ENCODE measurements at places on chromosomes 7 and 10.

DNA sequence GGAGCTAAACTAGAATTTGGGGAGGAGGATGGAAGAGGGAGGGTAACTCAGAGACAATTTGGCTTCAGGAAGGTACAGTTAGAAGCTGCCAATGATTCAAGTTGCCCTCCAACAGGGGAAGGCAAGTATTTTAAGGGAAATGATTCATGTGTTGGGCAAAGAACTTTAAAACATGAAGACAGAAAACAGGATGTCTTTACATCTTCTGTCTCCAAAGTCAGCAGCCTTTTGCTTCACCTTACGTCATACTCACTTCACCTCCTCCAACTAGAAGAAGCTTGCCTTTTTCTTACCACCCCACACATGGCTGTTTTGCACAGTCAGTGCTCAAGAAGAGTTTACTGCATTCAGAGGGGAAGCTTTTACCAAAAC lies 36.1 kb downstream of the PPP1R3C start:
- DNase-seq, result no peak

GRCh38 chr10:80966326-80966986 lies 428.8 kb downstream of the SH2D4B start:
- DNase-seq, result peak; percentile 12

GRCh38 chr10:29102636-29103035 lies 186.2 kb upstream of the LYZL1 start:
- DNase-seq, result no peak

DNA sequence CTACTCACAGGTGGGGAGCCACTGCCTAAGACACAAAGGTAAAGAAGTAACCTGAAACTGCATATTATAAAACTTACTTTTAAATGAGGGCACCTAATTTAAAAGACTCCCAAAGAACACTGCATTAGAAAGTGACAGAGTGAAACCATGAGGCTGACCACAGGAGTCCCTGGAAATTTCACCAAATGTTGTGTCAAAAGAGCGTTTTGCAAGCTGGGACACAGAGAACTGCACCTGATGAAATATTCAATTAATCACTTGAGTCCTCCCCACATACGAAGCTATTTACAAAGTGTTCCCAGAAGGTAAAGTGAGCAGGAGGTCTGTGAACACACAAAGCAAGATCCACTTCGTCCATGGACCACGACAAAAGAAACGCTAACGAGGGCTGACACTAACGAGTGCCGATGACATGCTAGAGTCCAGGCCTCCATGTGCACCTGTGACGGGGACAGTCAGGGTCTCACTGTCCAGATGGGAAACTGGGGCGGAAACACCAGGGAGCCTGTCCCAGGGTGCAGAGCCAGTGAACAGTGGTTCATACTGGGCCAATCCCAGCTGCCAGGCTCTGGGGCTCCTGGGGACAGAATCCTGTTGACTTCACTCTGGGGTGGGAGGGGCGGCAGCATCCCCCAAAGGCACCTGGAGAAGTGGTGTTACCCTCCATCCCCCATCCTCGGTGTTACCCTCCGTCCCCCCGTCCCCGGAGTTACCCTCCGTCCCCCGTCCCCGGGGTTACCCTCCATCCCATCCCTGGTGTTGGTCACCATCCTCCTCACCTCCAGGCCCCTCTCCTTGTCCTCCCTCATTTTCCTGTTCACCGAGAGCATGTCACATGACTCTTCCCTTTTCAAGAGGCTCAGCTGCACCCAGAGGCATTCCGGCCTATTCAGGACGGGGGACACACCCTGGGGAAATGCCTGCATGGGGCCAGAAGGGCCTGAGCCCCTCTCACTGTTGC lies 63.4 kb downstream of the DIP2C start:
- no peak for DNase-seq

DNA sequence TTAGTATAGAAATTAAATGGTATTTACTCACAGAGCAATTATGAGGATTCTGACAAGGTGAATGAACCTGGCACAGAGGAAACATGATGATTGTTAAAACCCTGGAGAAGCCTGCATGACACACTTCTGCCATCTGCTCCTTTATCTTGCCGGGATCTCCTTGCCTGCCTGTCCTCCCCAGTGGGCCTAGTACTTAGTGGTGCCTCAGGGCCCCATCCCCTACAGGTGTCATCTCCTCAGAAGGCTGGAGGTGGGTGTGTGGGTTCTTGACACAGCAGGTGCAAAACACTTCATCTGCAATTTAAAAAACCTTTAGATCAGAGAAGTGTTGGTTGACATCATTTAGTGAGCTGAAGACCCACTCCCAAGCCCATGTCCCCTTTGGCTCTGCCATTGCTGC lies 261.2 kb downstream of the ADRA2A start:
- DNase-seq, result no peak

DNA sequence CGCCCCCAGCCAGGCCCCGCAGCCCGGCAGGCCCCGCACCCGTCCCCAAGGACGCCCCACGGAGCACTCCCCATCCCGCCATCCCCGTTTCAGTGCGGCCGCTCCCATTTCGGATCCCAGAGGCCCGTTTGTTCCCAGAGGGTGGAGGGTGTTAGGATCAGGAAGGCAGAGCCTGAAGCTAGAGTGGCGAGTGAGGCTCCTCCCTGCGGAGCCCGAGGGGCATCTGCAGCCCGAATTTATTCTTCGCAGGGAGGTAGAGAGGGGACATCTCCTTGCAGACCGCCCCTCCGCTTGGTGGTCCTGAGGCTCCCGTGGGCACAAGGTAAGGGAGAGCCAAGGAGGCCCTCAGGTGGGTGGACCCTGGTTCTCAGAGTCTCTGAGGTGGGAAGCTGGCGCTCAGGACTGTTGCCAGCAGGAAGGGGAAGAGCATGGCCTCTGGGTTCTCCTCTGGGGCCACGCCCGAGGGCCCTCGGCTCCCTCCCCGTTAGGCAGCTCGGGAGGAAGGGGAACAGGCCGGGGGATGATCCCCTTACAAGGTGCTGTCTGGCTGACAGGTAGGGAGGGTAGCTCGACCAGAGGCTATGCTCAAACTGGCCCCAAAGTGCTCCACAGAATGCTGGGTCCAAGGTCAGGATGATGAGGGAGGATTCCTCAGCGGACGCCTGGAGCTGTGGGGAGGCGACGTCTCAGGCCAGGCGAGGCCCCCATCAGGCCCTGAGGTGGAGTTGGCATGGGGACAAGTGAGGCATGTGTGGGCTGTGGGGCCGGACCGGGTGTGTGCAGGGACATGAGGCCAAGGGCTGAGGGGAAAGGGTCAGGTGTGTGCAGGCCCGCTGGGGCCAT lies 17.4 kb downstream of the POLL start:
- no peak for DNase-seq

DNA sequence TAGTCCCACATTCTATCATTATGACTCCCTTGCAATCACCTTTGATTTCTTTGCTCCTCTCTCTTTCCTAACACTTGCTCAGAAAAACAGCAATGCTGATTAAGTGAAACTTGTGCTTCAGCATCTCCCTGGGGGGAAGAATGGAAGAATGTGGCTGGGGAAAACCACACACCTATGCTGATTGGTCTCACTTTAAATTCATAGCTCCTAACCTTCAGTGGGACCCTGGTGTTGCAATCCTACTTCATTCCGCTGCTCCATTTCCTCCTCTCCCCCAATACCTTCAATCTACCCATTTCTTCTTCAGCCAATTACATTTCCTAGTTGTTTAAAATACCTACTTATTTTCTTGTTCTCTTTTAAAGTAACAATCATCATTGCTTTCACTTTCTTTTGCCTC lies 1166.7 kb upstream of the C7orf33 start:
- DNase-seq, result no peak

DNA sequence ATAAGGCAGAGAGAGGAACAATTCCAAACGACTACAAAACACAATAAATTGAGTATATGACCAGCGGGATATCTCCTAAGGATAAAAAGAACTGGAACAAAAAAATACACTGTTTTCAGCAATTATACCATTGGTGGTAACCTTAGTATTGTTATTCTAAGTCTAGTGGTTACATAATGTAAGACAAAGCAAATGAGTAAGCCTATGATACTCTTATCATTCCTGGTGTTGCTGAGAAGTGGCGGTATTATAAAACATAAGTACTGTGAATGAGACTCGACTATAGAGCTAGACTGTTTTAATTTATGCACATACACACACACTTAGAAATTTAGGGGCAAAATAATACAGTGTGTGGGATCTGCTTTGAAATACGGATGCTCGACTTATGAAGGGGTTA lies 107.7 kb downstream of the NRBF2 start:
- peak; percentile 74 for DNase-seq

DNA sequence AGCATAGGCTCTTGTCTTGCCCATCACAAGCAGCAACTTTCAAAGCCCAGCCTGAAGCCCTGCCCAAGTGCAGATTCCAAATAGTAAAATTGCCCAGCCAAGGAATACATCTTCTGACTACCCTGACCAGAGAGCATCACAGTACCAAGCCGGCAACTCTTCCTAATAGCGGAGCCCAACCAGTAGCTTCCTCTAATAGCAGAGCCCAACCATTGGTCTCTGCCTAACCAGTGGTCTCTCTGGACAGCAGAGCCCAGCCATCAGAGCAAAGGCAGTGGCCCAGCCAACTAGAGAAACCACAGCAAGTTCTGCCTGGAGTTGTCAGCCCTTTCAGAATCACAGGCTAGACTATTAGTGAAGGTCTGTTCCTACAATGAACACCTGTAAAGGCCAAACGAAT lies 285.6 kb downstream of the HGF start:
- DNase-seq, result peak; percentile 77

- DNase-seq, result no peak
These were observed 964.1 kb downstream of the GRID1 start for GRCh38 chr10:85402541-85402940.

GRCh38 chr7:103859709-103860108 lies 129.7 kb downstream of the RELN start:
- DNase-seq, result no peak

DNA sequence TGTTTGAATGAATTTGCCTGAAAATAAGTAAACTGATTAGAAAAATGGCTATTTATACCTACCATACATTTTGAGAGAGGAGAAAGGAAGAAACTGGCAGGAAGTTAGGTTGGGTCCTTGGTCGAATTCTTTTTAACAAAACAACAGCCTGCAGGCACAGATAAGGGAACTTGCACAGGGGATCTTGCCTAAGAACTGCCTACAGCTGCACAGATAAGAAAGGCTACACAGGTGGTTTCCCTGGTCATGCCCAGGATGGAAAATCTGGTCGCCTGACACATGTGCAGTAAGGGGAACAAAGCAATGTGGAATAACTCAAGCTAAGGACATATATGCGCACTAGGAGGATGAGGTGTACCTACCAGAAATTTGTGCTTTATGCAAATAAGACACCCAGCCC lies 732.1 kb upstream of the POT1 start:
- no peak for DNase-seq

GRCh38 chr10:80163741-80164341 lies 31.3 kb downstream of the PLAC9 start:
- no peak for DNase-seq

GRCh38 chr7:37709631-37710509 lies 26.3 kb downstream of the GPR141 start:
- DNase-seq, result no peak

- DNase-seq, result no peak
These were observed 293.6 kb downstream of the DNAJB6 start for GRCh38 chr7:157630301-157630853.

- no peak for DNase-seq
These were observed 62.7 kb downstream of the LGI1 start for GRCh38 chr10:93820434-93820833.

DNA sequence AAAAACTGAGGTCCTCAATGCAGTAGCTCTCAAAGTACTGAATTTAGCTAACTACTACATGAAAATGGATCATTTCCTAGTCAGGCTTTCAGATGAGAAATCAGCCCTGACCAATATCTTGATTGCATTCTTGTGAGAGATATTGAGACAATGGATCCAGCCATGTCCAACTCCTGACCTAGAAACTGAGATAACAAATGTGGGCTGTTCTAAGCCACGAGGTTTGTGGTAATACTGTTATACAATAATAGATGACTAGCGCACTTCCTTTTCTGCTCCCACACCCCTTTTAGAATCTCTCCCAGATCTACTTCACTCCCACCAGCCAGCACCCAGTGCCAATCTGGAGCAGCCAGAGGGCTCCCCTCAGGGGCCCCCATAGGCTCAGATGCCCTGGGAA lies 209.3 kb upstream of the KMT2E start:
- no peak for DNase-seq

DNA sequence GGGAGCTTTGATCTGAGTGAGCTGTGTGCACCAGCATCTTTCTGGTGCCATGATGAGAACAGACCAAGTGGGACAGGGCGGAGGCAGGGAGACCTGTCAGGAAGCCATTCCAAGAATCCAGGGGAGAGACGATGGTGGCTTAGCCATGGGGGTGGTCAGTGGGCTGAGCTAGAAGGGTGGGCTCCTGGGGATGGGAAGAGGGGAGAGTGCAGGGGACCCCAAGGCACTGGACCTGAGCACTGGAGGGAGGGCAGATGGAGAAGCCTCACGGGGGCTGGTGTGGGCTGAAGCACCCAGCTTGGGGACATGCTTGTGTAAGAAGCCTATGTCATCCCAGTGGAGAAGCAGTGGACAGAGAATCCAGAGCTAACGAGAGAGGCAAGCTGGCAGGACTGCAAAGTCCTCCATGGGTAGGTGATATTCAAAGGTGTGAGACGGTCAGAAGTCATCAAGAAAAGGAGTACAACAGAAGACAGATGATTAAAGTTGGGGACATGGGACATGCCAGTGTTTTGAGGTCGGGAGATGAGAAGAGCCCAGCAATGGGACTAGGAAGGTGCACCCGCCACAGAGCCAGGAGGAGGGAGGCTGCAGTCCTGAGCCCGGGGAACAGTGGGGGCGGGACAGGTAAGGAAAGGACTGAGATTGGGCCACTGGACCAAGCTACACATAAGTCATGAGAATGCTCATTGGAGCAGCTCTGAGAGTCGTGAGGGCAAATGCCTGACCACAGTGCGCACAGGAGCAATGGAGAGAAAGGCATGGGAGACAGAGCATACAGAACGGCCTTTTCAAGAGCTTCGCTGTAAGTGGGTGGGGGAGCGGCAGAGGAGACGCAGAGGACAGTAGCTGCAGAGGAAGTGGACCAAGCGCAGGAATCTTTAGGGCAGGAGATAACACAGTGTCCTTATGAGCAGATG lies 72.0 kb downstream of the GRID1 start:
- no peak for DNase-seq

GRCh38 chr10:18377898-18378297 lies 237.7 kb downstream of the CACNB2 start:
- no peak for DNase-seq
